T follicular helper cell (primary cell): ENCODE measurements at places on chromosomes 6 and 20.

DNA sequence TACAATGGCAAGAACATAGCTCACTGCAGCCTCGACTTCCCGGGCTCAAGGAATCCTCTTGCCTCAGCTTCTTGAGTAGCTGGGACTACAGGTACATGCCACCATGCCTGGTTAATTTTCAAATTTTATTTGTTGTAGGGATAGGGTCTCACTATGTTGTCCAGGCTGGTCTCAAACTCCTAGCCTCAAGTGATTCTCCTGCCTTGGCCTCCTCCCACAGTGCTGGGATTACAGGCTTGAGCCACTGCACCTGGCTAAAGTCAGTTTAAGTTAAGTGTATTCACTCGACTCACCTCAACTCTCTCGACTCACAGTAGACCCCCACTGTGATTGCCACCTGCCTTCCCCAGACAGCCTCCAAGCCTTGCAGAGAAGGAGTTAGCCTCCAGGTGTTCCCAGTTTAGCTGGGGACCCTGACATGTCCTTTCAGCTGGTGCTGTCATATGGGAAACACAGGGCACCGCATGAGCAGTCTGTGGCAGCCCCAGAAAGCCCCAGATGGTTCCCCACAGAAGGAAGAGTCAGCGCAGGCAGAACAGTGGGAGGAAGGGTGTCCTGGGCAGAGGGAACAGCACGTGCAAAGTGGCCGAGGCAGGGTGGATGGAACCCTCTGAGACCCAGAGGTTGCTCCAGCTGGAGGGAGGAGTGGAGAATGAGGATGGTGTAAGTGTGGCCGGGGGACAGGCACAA, 40.4 kb downstream of the CEBPB start:
- no peak for DNase-seq

- DNase-seq = no peak
These were observed 260.0 kb upstream of the CDYL start for GRCh38 chr6:4516206-4516605.

DNA sequence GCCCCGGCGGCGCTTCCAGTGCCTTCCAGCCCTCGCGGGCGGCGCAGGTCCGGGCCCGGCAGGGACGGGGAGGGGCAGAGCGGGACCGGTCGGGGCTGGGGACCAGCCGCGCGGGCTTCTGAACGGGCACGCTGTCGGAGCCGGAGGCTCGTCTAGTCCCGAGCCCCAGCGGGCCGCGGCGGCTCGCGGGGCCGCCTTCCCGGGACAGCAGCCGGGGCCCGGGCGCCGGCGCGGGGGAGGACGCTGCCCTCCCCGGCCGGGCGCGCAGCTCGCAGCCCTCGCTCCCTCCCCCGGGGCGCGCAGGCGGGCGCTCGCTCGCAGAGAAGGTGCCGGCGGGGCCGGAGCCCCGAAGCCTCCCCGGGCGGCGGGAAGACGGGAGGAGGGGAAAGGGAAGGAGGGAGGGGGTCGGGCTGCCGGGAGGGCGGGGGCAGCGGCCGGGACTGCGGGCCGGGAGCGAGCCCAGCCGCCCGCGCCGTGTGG, 696 bp upstream of the SIRPA start:
- no peak for DNase-seq

- no peak for DNase-seq
These were observed 97.3 kb downstream of the ADGRB3 start for GRCh38 chr6:68732423-68732822.

- no peak for DNase-seq
These were observed 4.4 kb upstream of the RAET1L start for GRCh38 chr6:150029749-150030148.

GRCh38 chr20:49340161-49340966, 62.5 kb upstream of the ZNFX1 start:
- DNase-seq = no peak
